M059J (cell line): ENCODE measurements at places on chromosomes 2 and 18.

- DNase-seq, result no peak
Observed at GRCh38 chr2:109257653-109258052, 128.6 kb downstream of the SH3RF3 start.

GRCh38 chr2:68978098-68978497, 3.7 kb downstream of the GKN1 start:
- no peak for DNase-seq

GRCh38 chr18:61854578-61855448, 38.0 kb downstream of the RNF152 start:
- DNase-seq, result peak; percentile 35

DNA sequence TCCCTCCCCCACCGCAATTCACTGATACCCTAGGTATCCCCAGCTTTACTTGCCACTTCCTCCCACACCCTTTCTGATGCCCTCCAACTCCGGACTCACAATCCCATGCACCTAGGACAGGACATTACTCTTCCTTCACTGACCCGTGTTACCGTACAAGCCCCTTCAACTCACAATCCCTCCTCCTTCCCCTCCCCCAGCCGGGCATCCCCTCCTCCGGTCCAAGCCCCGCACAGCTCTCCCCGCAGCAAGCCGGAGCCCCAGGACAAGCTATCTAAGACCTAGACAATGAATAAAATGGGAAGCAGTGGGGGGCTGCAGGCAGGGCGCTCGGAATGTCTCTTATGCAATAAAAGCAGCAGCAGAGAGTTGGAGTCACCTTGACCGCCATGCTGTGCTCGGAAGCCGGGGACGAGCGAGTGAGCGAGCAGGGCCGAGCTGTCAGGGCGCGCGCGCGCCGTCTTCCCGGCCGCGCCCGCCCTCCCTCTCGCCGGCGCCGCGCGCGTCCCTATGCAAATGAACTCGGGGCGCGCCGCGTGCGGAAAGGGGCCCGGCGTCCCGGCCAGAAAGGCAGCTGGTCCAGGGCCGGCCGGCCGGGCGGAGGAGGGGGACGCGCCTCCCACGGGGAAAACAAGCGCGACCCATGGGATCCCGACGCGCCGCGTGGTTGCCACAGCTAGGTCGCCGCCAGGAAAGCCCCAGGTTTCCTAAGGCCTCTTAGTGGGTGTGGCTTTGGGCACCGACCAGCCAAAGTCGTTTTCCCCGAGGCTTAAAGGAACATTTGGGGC, at the start of gene SLC25A12:
Gene SLC25A12, minus strand, starts transcription at position 421 of the 788 bp plus-strand sequence. Its CDS starts 30 bp downstream, at position 391.
- peak; percentile 77 for DNase-seq

GRCh38 chr2:223887127-223887526, 49.7 kb upstream of the AP1S3 start:
- no peak for DNase-seq

GRCh38 chr2:241565411-241565810, 6.9 kb downstream of the BOK start:
- DNase-seq, result no peak

- no peak for DNase-seq
Observed at GRCh38 chr2:225070811-225071210, 28.5 kb upstream of the DOCK10 start.

- DNase-seq, result no peak
Observed at GRCh38 chr18:2976218-2977132, 36.5 kb downstream of the LPIN2 start.

DNA sequence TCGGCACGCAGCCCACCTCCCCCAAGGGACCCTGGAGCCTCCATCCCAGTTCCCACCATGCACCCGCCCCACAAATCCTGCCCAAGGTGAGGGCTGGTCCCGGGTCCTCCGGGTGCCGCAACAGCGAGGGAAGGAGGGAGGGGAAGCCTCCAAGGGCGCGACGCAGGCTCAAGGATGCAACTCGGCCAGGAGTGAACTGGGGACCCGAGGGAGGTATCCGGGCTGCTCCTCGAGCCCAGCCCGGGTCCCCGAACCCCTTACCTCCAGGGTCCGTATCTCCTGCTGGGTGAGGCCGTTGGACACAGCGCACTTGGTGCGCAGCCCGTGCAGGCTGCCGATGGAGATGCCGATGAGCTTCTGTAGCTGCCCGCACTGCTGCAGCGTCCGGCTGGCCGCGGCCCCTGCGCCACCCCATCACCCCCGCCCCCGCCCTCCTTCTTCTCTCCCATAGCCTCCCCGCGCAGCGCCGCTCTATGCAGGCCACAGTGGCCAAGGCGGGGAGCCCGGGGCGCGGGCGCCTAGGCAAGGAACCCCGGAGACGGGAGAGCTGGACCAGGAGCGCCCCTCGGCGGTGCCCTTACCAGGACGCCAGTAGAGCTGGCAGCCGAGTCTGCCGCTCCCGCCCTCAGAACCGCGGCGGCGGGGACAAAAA, 124.1 kb downstream of the ANKRD30BL start:
- no peak for DNase-seq

DNA sequence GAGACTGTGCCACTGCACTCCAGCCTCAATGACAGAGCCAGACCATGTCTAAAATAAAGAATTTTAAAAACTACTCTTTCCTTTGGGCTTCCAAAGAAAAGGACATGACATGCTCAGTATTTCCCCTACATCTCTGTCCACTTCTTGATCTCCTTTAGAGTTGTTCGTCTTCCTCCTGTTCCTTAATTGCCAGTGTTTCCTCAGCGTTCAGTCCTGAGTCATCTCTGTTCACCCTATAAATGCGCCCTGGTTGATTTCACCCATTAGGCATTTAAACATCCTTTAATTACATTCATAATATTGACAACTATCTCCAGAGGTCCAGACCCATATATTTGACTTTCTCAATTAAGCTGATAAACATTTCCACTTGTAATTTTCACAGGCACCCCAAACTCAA, 64.0 kb downstream of the AAK1 start:
- DNase-seq, result no peak

DNA sequence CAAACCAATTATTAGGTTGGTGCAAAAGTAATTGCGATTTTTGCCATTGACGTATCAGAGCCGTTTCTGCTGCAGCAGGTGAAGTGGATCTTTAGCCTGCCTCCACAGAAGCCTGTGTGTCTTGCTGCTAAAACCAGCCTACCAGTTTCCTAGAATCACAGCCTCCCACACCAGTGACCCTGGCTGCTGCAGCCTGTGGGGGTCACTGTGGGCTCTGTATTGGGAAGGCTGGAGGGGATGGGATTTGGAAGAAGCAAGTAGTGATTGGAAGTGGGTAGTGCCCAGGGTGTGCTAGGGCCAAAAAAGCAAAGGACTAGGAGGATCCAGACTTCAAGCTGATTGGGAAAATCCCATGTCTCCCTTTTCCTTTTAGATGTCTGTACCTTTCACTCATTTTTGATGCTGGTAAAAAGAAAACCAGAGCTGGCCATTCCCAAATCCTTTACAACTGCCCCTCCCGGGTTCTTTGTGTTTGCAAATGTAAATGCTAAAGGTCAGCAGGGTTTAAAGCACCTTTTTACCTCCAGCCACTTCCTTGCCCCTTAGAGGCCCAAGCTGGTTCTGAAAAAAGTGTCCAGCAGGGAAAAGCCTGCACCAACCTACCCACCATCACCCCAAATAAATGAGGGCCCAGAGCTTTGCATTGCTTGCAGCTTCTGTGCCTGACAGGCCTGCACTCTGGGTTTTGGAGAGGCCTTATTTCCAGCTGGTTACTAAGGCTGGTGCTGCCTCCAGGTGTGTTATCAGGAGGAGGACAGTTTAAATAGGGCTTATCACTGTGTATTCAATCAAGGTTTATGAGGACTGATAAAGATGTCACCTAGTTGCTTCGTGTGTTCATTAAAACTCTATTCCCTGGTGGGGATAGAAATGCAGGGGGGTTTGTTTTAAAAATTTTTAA, 172.0 kb downstream of the MIB1 start:
- peak; percentile 14 for DNase-seq

DNA sequence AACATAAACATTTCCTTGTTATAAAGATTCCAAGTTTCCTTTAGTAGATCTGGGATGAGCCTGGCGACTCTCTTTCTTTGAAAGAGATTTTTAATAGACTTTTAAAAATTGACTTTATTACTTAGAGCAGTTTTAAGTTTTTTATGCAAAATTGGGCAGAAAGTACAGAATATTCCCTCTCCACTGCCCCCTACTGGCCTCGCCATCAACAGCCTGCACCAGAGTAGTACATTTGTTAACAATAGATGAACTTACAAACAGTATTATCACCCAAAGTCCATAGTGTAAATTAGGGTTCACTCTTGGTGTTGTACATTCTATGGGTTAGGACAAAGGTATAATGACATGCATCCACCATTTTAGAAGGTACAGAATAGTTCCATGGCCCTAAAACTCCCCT, 3.9 kb downstream of the MAP3K19 start:
- no peak for DNase-seq

DNA sequence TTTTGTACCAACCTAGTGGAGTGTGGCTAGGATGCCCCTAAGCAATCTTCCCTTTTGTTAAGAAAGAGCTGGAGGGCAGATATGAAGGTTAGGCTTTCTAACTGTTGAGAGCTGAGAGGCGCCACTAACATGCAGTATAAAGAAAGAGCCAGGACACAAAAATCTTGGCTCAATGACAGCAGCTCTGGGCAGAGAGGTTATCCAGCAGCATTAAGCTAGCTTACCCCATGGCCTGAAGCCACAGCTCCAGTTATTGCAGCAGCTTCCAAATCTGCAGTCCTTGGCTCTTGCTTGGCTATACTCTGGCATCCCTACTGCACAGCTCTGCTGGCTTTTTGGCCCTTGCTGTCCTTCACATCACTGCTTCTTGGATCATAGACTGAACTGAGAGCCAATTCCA, 213.4 kb downstream of the GPD2 start:
- DNase-seq, result peak; percentile 28

GRCh38 chr2:156309167-156309566, 23.4 kb downstream of the NR4A2 start:
- no peak for DNase-seq

DNA sequence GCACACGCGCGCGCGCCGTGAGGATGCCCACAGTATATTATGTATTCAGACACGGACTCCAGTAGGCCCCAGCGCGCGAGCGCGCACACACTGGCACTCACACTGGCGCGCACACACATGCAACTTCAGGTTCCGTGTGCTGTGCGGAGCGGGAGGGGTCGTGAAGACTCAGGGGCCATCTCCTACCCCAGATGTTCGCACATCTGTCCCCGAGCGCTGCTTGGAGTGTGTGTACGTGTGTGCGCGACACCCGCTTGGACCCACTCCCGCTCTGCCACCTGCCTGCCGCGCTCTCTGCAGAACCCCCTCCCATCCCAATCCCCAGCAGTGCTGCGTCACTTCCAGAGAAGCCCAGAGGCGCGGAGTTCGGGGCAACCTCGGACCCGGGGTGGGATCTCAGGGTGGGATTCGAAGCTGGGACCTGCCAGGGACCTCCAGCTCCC, 2.6 kb downstream of the NRP2 start:
- peak; percentile 55 for DNase-seq

GRCh38 chr2:69237070-69237670, 149.9 kb downstream of the GFPT1 start:
- DNase-seq, result peak; percentile 54

DNA sequence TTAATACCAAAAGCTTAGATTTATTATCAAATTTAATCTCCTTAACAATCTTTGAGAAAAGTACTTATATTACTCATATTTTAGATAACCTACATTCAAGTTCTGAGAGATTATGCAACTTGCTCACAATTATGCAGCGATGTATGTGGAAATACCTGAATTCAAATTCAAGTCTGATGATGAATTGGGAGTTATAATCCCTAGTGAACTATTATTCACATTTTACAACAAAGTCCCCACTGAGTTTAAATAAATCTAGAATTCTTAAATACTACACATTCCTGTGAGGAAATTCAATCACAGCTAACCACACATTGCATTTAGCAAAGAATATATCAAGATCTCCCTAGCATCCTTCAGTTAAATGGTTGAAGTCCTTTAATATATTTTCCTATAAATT, 278.4 kb downstream of the NOL4 start:
- no peak for DNase-seq

GRCh38 chr2:233116946-233117345, 56.8 kb downstream of the INPP5D start:
- no peak for DNase-seq

DNA sequence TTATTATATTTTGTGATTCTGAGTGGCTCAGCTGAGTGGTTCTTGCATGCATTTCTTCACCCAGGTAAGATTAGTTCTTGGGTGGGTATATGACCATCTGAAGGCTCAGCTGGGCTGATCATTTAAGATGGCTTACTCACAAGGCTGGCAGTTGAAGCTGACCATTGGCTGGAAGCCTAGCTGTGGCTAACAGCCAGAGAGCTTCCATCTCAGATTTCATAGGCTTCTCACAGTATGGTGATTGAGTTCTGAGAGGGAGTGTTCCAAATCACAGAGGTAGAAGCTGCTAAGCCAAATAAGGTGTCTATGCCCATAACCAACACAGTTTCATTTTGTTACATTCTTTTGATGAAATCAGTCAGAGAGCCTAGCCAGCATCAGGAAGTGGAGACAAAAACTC, 117.4 kb upstream of the RPRM start:
- peak; percentile 38 for DNase-seq

- no peak for DNase-seq
Observed at GRCh38 chr2:104841744-104842143, 12.2 kb upstream of the POU3F3 start.
